ENCODE measurements at places on chromosomes 6 and 20.

- DNase-seq: no peak
Measured at GRCh38 chr6:57216235-57217101, 5.6 kb downstream of the RAB23 start.

GRCh38 chr6:160419488-160419887, 71.3 kb downstream of the SLC22A3 start:
- DNase-seq: no peak

DNA sequence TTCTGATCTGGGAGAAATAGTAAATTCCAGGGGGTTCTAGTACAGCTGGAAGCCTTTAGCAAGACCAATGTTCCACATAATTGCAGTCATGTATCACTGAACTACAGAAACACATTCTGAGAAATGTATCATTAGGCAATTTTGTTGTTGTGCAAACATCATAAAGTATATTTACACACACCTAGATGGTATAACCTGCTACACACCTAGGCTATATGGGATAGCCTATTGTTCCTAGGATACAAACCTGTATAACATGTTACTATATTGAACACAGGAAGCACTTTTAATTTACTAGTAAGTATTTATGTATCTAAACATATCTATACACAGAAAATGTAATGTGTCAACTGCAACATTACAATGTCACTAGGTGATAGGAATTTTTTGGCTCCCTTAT, 525.9 kb upstream of the NRSN1 start:
- DNase-seq: no peak

DNA sequence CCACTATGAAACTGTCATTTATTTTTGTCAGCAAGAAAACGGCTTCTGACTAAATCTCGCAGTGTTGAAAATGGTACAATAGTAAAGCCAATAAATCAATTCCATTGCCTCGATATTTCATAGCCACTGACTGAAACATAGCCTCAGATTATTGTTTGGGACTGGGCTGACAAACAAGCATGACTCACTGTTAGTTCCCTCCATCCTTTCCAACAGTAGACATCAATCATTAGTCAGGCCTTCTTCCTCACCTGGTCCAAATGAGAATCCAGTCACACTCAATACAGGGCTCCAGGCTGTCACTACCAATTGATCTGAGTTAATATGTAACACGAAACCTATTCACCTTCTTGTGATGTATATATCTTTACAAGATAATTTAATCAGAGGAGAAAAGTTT, 66.1 kb downstream of the ADGRB3 start:
- DNase-seq: no peak

- DNase-seq: no peak
Measured at GRCh38 chr6:162178666-162179065, 548.9 kb downstream of the PRKN start.

GRCh38 chr6:75429061-75429703, 64.4 kb downstream of the FILIP1 start:
- no peak for DNase-seq

DNA sequence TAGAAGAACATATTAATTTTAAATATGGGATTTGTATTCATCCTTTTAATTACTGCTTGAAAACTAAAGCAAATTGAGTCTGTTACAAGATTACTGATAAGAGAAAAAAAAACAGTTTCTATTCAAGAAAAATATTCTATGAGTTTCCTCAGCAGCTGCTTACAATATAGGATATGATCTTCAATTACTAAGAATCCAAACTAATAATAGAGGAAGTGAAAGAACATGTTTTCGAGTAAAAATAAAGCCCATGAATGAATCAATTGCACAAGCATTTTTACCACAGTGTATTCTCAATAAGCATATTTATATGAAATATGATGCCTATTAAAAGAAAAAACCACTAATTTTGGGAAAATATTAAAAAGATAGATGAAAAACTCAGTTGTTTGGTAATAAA, 63.4 kb downstream of the AHI1 start:
- no peak for DNase-seq

DNA sequence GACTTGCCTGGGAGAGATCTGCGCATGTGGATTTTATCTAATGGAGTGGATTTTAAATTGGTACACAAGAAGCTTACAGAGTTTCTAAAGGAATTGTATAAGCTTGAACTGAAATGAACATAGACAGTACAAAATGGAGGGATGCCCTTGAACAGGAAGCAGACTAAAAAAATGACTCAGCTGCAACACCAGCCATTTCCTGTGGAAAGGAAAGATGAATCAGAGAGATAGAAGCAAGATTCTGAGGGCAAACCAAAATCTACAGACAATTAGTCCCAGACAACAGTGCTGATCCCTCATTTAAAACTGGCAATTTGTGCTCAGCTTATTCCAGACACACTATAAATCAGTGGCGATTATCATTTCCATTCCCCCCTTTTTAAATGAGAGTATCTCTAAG, 114.6 kb upstream of the TCF21 start:
- DNase-seq: no peak

- DNase-seq: no peak
Measured at GRCh38 chr6:23531666-23532065, 594.3 kb upstream of the NRSN1 start.

GRCh38 chr20:51799401-51799860, 2.9 kb downstream of the SALL4 start:
- no peak for DNase-seq

DNA sequence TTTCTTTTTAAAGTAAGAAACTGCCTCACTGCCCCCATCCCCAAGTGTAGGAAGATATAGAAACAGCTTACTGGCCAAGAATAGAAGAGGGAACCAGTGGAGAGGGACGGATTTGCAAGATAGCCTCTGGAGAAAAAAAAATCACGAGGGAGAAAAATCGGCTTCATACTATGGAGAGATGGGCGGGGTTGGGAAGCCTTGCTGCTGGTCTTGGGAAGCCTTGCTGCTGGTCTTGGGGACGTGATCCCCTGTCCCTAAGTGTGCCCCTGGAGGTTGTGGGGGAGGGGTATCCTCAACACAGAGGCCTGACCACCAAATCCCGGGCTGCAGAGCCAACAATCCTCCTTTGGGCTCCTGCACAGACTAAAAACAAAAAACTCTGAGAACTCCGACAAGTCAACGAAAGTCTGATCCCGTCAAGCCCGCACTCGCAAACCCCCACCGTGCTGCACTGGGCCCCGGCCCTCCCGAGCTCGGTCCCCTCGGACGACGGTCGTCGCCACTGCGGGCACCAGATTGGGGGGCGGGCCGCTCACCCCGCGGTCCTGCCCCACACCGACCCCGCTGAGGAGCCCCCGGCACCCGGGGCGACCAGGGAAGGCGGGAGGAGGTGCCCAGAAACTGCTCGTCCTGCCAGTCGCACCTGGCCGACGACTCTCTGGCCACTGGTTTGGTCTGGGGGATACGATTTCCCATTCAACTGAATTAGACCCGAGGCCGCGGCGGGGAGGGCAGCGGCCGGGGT, 750 bp downstream of the MAP7 start:
- peak; percentile 22 for DNase-seq

- DNase-seq: no peak
Measured at GRCh38 chr6:143675382-143675900, 2.3 kb upstream of the PHACTR2 start.

- DNase-seq: no peak
Measured at GRCh38 chr6:168164462-168165061, 85.5 kb upstream of the FRMD1 start.

DNA sequence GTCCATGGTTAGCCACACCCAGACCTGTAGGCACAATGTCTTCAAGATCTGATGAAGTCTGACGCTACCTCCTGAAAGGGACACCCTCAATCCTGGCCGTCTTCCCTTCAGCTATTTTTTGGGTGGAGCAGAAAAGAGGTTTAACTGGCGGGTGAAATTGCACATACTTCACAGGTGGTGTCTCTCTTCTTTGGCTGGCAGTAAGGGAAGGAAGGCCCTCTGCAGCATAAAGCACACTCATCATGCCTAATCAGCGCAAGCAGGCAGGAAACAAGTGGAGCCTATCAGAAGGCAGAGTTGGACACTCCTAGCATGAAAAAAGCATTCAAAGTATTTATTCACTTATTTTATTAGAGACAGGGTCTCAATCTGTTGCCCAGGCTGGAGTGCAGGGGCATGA, 32.9 kb downstream of the PNLDC1 start:
- DNase-seq: no peak

DNA sequence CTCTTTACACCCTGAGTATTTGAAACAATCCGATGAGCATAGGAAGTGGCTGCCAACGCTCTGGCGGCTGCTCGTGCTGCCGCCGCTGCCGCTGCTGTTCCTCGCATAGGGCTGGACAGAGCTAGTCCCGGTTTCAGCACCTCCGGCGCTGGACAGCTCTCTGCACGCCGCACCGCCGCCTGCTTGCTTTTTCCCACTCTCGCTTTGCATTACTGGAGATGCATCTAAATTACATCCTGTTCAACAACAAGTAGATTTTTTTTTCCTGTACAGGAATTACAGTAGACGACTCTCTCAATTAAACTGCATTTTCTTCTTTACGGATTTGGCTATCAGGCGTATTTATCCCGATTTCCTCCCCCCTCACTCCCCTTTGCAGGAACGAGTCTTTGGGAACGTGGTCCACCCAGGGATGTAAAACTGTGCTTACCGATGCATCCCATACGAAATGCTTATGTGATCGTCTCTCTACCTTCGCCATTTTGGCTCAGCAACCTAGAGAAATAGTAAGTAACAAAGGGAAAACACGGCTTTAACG, 563.8 kb downstream of the LMBRD1 start:
- DNase-seq: peak; percentile 78

DNA sequence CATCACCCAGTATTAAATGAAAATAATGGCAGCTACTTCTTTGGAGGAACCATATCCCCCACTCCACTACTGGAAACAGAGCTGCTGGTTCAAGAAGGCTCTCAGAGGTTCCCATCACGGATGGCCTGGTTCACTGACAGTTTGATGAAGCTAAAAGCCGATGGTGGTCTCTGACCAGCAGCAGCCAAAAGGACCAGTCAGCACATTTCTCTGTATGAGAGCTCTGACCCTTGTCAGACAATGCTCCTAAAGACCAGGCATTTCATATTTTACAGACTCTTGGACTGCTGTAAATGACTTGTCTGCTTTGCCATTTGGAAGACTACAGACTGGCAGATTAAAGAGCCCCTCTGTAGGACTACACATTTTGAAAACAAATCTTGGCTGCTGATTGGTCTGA, 16.6 kb downstream of the PRKN start:
- no peak for DNase-seq

GRCh38 chr6:170522565-170523183, 30.4 kb downstream of the PSMB1 start:
- peak; percentile 49 for DNase-seq

DNA sequence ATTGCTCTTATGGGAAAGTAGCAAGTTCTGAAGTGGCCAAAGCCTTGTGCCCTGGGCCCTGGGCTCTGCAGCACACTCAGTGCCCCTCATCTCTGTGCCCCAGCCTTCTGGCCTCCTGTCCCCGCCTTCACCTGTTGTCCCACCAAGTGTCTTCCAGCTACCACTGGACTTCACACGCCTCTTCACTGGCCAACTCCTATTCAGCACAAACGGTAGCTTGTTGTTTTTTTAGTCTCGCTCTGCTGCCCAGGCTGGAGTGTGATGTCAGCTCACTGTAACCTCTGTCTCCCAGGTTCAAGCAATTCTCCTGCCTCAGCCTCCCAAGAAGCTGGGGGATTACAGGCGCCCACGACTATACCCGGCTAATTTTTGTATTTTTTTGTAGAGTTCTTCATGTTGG, 4.8 kb downstream of the CCHCR1 start:
- no peak for DNase-seq

GRCh38 chr6:12992770-12993169, 276.2 kb downstream of the PHACTR1 start:
- no peak for DNase-seq

GRCh38 chr20:6828794-6829423, 61.4 kb downstream of the BMP2 start:
- peak; percentile 62 for DNase-seq

DNA sequence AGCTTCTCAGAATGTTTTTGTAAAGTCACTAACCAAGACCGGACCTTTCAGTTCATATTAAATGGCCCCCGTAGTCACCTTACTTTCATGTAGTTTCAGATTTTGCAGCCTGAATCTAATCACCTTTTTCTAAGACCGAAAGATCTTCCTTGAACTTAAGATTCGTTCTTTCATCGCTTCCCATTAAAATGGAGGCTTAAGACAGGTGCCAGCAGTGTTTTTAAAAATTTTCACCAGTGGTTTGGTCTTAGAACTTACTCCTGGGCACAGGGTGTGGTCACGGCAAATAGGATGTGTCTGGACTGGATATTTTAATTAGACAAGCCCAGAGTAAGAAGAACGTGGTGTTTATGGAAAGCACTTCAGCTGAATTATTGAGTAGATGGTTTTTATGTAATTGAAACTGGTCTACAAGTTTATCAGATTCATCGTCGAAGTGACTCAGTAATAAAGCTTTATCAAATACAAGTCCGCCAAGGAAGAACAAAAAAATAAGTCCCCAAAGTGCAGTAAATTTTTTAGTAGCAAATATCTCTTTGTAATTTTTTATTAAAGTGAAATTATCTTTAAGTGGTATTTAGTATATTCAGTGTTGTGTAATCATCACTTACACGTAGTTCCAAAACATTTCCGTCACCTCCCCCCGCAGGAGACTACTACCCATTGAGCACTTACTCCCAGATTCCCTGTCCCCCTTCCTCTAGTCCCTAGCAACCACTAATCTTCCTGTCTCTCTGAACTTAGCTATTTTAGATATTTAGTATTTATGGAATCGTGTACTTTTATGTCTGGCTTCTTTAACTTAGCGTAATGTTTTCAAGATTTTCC, 868 bp downstream of the SRSF3 start:
- no peak for DNase-seq

DNA sequence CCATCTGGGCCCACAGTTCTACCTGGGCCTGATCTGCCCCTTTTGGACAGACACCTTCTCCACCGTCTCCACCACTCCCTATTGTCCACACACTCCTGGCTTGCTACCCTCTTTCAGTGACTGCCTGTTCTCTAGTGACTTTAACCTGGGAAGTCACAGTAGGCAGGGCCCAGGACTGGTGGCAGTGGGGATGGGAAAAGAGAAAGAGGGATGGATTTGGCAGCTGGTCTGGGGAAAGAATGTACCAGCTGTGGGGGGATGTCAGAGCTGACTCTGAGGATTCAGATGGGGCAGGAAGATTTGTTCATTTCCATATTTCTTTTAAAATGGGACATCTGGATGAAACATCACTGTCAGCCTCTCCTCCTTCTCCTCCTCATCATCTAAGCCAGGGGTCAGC, 85.5 kb downstream of the SULF2 start:
- no peak for DNase-seq

DNA sequence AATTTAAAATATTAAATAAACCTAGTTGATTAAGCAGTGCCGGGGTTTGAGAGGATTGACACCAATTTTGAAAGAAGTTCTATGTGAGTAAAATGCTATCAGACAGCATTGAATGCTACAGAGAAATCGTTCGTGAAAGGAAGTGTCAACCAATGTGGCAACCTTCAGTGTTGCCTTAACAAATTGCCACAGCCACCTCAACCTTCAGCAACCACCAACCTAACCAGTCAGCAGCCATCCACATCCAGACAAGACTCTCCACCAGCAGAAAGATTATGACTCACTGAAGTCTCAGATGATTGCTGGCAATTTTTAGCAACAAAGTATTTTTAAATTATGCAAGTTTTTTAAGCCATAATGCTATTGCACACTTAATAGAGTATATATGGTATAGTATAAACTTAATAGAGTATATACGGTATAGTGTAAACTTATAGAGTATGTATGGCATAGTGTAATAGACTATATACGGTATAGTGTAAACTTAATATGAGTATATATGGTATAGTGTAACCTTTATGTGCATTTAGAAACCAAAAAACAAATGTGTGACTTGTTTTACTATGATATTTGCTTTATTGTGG, 65.3 kb upstream of the ID4 start:
- DNase-seq: no peak
